Fibroblast of the conjunctiva (primary cell): ENCODE measurements at places on chromosomes 3 and 15.

DNA sequence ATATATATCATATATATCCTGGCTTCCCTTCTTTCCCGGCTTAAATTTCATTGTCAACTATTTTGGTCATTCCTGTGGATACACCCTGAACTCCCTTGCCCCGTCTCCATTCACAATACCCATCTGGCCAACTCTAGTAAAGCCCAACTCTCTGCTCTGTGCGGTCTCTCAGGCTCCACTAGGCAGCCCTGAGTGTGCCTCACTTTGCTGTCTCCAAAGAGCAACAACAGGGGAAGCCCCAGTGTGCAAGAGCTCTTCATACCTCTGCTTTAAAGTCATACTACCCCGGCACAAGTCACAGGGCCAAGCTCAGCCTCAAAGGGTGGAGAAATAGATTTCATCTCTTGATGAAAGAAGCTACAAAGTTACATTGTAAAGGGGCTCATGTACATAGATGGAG lies 18.9 kb upstream of the FEM1B start:
- no peak for DNase-seq

DNA sequence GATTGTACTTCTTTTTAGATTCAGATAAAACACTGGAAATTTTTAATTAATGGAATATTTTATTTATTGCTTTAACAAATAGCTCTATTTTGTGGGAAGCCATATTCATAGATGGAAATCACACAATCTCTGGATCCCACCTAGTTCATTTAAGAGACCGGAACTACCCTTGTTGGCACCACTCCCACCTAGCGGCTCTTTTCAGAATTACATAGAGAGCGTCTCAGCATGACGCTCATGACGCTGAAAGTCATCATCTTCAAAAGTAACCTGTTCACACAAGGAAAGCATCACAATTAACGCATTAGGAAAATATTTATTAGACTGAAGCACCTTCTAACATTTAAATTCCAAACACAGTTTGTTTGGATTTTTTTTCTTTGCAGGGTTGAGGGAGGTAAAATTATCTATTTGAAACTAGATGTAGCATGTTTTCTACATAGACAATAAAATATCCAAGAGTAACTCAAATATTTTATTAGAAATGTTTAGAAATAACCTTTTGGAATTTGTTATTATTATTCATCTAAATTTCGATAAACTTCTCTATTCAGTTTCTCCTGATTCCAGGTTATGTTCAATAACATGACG lies 214.9 kb upstream of the ARRDC4 start:
- no peak for DNase-seq

DNA sequence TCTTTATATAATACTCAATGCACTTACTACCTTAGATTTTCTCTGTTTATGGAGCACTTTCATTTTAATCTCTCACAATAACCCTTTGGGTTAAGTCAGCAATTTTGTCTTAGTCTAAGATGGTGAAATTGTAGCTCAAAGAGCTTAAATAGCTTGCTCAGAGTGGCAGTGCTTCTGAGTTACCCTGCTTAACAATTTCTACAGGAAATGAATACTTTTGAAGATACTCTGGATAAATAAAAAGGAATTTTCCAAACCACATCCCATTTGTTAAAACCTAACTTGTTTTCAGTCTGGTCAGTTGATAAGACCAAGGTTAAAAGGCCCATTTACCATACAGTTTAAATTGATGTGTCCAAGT lies 37.2 kb downstream of the HMG20A start:
- no peak for DNase-seq

- DNase-seq, result no peak
These were observed 37.0 kb downstream of the FMN1 start for GRCh38 chr15:33157371-33158037.

- peak; percentile 52 for DNase-seq
These were observed at the start of gene SPESP1 for GRCh38 chr15:68930268-68931022. Gene SPESP1 (plus strand): TSS chr15:68930525. CDS start chr15:68930654, 129 bp downstream.

DNA sequence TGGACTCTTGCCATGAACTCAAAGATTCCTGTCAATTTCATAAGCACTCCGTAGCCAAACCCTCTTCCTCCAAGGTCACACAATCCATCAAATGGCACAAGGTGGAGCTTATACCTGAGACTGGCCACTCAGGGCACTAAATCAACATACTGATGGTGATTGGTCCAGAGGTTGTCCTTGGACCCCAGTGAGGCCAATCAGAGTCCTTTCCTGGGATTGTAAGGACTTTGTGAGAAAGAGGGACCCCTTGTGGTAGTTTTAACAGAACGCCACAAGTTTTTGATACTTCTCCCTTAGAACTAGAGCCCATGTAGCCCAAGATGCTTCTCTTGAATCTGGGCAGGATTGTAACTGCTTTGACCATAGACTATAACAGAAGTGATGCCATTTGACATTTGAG lies 44.4 kb upstream of the LARS2 start:
- no peak for DNase-seq

- no peak for DNase-seq
These were observed 12.1 kb downstream of the PRR23E start for GRCh38 chr3:127204841-127205582.

DNA sequence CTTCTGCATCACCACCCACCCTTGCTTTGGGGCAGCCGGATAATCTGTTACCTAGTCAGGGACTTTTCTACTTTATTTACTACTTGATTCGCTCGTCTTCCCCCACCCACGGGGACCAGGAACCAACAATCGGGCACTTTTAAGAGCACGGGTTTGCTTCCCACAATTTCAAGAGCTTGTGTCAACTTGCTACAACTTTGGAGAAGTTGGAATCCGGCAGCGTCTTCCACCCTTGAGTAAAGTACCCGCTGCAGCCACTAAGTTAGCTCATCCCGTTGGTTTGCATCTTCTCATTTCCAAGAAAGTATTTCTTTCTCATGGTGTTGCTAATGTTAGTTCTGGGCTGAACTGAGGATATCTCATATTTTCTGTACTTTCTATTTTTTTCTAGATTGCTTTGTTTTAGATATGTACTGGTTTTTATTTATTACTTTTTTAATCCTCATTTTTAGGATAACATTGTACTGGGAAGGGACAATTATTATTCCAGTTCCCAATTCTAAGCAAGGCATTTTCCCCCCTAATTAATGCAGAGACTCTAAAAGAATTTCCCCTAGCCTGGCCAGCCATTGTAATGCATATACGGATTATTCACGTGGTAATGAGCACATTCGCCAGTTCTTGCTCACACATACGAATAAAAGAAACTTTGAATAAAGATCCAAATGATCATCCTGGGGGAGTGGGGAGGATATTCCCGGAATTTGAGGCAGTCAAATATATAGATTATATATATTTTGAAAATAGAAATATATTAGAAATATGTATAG lies 4.0 kb downstream of the SOX2 start:
- DNase-seq, result no peak

DNA sequence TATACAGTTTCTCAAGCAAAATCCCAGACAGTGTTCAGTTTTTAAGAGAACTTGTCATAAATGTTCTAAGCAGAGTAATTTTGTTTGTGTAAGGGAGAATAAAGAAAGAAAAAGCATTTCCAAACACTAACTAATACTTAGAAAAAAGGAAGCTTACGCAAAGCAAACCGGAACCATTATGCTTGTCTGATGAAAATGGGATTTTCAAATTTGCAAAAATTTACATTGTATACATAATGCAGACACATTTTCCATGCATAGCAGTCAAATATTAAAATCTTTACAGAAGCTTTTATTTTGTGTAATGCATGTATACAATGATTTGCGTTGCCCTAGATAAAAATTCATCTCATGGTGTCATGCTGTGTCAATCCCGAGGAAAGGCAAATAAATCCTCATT lies 229.0 kb downstream of the SLC9A9 start:
- DNase-seq, result no peak

- no peak for DNase-seq
These were observed 36.1 kb downstream of the RAB6B start for GRCh38 chr3:133859381-133860234.

DNA sequence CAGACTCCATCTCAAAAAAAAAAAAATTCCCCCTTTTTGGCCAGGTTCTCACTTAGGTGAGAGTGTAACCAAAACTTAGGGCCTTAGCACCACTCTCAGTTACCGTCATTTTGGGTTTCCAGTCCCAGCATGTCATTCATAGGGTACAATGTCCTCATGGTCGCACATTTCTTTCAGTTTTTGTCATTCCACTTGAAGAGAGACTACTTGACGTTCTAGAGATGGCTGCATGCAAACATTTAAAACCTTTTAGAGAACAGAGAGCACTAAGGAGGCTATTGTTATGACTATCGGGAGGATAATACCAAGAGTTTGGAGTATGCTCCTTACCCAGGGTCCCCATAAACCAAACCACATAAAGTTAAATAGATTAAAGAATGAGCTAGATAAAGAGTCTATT lies 37.9 kb upstream of the THUMPD3 start:
- DNase-seq, result no peak

DNA sequence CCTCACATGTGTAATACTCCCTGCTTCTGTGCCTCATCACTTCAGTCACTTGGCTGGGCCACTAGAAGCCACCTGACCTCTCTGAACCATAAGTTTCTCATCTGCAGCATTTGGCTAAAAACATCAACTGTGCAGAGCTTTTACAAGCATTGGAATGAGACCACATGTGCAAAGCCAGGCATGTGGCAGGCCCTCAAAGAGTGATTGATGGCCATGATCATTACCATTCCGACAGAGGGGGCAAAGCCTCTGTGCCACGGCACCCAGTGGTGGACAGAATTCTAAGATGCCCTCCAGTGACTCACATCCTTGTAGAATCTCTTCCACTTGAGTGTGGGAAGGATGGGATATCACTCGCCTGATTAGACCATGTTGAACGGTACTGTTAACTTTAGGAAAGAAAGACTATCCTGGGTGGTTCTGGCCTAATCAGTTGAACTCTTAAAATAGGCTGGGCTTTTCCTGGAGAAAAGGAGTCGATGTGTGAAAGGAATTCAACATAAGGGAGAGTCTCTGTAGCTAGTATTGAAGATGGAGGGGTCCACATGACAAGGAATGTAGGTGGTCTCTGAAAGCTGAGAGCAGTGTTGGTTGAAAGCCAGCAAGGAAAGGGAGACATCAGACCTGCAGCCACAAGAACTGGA lies 13.5 kb downstream of the CDCP1 start:
- no peak for DNase-seq

DNA sequence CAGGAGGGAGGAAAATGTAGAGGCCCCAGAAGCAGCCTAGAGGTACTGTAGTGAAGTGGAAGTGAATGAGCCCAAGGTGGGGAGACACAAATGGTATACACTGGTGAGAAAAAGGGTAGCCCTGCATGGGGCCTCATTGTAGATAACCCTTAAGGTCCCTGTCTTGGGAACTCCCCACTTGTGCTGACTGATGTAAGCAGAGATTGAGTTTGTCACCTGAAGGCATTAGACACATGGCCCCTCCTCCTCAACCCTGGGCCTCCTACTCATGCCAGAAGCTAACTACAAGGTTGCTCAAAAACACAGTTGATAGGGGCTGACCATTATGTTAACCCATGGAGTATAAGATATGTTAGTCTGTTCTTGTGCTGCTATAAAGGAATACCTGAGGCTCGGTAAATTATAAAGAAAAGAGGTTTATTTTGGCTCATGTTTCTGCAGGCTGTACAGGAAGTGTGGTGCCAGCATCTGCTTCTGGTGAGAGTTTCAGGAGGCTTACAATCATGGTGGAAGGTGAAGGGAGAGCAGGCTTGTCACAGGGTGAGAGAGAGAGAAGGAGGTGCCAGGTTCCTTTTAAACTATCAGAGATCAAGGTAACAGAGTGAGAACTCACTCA lies 84.6 kb upstream of the RNU6-1 start:
- DNase-seq, result no peak

DNA sequence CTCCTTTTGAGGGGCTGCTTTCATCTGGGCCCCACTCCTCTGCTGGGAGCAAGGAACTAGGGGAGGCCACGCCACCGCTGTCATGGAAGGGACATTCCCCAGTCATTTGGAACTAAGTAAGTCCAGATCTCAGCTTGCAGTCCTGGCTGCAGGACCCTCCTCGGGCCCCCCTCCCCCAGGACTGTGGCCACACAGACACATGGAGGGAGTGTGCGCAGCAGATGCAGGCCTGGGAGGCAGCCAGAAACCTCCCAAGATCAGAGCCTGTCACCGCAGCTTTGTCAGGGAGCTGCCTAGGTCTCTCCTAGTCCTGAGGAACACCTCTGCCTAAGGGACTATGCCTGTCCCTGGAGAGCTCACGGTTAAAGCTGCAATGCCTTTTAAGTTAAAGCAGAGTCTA lies 7.3 kb upstream of the SEMA3F start:
- no peak for DNase-seq

DNA sequence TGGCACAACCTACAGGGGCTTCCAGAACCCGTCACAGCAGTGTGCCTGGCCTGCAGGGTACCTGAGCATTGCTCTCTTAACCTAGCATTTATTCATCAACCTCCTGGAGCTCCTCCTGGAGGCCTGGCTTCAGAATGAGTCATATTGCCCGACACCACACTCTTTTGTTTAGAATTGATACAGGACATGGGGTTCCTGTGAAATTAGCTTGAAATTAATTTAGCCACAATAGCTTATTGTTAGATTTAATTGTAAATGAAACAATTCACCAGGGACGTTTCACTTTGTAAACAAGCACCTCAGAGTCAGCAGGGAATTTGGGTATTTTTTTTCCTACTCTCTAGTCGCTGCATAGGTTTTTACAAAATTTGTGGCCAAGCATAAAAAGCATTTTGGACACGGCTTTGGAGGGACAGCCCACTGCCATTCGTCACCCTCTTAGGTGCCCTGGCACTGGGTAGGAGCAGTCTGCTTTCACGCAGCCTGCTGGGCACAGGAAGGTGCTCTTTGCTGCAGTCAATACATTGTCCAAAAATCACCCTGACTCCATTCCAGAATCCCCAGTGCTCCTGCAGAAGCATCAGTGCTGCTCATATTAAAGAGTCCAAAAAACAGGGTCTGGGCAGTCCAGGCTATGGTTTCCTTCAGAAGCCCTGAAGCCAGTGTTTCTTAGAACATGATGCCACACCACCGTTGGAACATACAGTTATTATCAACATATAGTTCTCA lies 60.8 kb upstream of the MEF2A start:
- no peak for DNase-seq

DNA sequence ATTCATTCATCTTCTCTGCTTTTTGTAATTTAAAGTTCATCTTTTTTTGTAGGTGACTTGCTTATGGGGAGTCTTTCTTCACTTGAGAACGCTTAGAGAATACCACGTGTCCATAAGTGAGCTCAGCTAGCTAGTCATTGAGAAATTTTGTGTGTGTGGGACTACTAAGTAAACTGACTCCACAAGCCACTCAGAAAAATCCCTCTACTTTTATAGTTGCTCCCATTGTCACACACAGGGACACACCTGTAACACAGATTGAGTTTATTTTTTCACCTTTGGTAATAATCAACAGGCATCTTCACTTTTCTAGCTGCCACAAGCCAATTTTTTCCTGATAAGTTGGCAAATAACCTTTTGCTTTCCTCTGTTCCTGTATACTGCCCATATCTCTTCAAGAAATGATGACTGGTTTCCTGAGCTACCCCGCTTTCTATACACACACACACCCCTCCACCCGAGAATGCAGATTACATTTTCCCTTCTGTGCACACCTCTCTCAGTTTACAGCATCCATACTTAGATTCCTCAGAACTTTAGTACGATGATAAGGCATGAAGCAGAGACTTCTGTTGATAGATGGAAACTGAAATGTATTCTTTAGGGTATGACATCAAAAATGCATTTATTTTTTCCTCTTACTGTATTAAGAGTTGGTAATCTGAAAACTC lies 4.6 kb downstream of the TSC22D2 start:
- peak; percentile 62 for DNase-seq
